ENCODE measurements at places on chromosomes 2 and 18.

DNA sequence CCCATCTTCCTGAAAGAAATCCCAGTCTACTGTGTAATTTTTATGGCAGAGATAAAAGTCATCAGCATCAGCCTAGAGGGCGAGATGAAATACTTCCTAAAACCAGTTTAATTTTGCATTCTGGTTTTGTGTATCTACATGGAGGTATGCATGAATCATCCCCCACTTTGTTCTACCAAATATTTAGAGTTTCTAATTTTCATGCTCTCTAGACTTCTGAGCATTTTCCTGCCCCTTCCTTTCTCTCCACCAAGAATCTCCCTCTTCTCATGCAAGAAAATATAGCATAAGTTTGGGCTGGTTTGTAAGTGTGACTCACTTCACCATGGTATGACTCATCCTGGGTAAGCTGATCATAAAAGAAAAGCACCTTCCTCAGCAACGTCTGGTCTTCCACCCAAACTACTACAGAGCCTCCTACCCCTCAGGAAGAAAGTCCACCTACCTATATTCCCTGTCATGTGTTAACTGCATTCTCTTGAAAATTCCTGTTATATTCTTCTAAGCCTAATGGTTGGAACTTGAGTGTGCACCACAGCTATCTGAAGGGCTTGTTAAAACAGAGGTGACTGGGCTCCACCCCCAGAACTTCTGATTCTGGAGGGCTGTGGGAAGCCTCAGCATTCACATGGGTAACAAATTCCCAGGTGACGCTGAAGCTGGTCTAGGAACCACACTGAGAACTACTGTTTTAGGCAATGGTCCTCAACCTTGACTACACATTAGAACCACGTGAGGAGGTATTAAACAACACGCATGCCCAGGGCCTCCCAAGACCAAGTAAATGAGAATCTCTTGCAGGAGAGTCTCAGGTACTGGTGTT is 37.4 kb upstream of the RAPGEF4 start:
- DNase-seq: no peak

DNA sequence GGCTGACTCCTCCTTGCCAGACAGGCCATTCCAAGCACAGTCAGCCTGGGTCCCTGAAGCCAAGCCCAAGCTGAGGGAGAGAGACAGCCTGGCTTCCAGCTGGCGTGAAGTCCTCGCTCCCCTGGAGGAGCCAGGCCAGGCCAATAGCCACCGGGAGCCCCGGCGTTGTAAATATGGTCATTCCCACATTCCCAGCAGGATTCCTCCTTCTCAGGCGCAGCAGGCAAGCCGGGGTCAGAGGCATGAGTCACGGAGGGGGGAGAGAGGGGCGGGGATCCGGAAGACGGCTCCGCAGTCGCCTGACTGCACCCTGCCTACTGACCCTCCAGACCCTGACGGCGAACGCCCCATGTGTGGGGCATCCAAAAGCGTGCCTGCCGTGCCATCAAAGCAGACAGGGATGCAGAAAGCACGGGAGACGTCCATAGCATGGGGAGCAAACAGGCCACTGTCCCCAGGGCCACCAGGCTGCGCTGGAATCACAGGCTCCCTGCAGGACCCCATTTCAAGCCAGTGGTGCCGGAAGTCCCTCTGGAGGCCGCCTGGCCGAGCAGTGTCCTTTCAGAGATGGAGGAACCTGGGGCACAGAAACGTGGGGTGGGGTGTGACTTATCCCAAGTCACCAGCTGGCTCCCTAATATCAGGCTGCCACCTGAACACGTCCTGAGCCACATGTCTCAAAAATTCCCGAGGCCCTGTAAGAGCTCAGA is 48.2 kb downstream of the TWIST2 start:
- no peak for DNase-seq

GRCh38 chr18:79610461-79611039 is 69.1 kb upstream of the CTDP1 start:
- DNase-seq: no peak

DNA sequence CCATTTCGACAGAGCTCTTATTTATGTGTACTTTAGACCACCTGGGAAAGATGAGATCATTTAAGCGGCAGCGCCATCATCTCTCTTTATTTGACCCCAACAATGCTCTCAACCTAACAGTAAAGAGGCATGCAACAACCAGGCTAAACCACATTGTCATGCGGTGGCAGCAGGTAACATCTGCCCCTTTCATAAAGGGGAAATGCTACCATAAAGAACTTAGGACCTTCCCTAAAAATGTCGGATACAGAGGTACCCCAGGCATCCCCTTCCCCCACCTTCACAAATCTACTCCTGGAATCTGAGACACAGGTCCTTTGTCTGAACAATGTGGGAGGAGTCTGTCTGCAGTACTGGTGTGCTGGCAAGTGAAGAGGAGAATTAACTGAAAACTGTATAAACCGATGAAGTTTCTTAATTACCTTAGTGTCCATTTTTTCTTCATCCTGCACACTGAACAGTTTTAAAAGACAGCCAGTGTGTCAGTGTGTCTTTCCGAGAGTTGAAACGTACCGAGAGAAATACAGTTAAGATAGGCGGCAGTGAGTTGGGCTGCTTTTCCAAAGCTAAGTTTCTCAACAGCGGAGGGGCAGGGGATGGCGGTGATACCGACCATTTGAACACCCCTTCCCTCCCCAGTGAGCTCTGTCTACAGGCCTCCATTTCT is 1.9 kb downstream of the MEX3C start:
- no peak for DNase-seq

DNA sequence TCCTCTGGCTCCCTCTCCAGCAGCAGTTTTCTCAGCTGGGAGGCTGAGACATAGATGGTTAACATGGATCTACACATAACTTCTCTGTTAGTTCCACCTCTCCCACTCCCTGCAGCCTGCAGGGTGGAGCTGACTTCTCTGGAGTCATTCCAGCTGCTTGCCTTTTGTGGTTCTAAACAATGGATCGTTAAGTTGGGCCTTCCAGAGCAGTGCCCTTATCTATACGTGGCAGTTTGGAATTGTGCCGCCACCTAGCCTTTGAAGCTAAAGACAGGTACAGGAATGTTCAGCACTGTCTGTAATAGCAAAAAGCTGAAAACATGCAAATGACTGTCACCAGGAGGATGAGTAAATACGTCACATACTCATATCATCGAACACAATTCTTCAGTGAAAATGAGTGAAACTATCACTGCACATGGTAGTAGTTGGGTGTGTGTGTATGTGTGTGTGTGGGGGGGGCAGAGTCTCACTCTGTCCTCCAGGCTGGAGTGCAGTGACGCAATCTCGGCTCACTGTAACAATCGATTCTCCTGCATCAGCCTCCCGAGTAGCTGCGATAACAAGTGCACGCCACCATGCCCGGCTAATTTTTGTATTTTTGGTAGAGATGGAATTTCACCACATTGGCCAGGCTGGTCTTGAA is 50.3 kb downstream of the SH2D6 start:
- DNase-seq: no peak

DNA sequence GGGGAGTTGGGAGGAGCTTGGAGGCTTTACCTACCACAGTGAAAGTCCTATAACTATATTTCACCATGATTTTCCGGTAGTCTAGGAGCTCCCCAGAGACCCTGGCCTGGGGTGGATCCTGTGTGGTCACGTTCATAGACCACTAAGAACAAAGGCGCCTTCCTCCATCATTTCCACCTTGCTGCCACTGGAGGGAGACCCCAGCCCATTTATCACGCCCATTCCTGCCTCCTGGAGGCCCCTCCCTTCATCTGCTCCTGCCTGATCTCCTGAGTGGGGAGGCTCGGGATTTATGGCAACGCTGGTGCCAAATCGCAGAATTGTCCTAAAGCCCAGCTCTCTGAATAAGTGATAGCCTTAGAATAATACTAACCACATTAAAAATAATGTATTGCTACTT is 507.6 kb upstream of the SPHKAP start:
- DNase-seq: no peak

DNA sequence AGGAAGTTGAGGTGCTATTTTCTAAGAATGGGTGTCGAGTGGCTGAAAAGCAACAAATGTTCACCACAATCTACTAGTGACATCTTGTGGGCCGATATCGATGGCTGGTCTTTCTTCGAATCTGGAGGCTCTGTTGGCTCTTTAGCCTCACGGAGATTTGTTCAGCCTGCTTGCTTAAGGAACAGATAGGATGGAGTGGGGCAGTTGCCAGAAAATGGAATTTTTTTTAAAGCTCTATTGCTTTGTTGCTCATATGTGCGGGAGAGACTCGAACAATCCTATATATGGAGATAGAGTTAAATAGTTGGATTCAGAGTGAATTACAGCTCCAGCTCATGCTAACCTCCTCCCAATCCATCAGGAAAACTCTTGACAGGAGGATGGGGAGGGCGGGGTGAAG is 70.9 kb upstream of the LYPD6B start:
- DNase-seq: no peak

- no peak for DNase-seq
These were observed 248.9 kb downstream of the MYCN start for GRCh38 chr2:16189029-16189835.

DNA sequence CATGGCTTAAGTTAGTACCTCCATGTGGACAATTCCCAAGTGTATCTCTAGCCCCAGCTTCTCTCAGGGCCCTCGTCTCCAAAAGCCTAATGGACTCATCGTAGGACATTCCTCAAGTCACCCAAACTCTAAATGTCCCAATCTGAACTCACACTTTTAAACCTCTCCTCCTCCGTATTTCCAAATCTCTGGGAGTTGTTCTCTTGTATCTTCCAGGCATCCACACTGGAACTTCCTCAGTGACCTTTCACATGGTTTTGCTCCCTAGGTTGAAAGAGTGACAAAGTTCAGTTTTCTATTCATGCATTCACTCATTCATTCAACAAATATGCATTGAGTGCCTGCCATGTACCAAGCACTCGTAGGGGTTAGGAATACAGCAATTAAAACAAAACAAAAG is 220.2 kb downstream of the ALPK2 start:
- no peak for DNase-seq

GRCh38 chr2:237315170-237315828 is 98.7 kb downstream of the COL6A3 start:
- no peak for DNase-seq

DNA sequence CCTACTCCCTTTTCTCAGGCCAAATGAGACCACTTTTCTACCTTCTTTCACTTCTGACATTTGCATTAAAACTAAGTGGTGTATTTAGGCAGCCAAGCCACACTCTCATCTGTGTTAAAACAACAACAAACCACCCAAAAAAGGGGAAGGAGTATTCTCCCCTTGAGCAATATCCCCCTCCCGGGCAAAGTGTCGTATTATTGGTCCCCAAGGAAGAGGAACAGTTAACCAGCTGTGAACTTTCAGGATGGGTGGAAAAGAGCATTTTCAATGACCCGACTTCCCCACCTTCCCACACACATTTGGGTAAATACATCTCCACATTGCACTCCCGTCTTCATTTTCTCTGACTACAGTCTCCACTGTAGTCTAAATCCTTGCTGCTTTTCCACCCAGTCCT is 44.3 kb downstream of the FEZ2 start:
- no peak for DNase-seq
